ENCODE measurements at places on chromosomes 11 and 22.

- no peak for DNase-seq
Measured at GRCh38 chr11:125175166-125175565, 10.6 kb downstream of the PKNOX2 start.

DNA sequence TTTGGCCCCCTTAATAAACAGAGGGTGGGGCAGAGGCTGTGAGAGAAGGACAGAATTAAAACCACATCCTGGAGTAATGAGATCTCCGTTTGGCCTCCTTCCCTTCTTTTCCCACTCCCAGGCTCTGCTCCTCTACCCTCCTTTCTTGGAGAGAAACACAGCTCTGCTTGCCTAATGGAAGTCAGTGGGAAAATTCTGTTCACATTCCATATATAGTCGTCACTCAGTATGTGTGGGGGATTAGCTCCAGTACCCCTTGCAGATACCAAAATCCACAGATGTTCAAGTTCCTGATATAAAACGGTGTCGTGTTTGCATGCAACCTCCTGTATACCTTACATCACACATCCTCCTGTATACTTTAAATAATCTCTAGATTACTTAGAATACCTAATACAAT is 37.6 kb upstream of the THY1 start:
- no peak for DNase-seq

- DNase-seq, result no peak
Measured at GRCh38 chr11:79095424-79095823, 345.4 kb downstream of the TENM4 start.

- DNase-seq, result peak; percentile 33
Measured at GRCh38 chr11:8168485-8169257, at the start of gene RIC3. RIC3 (minus strand) TSS chr11:8169025; CDS start chr11:8168989, 36 bp downstream.

GRCh38 chr11:130585545-130585944 is 137.1 kb downstream of the ADAMTS15 start:
- no peak for DNase-seq

DNA sequence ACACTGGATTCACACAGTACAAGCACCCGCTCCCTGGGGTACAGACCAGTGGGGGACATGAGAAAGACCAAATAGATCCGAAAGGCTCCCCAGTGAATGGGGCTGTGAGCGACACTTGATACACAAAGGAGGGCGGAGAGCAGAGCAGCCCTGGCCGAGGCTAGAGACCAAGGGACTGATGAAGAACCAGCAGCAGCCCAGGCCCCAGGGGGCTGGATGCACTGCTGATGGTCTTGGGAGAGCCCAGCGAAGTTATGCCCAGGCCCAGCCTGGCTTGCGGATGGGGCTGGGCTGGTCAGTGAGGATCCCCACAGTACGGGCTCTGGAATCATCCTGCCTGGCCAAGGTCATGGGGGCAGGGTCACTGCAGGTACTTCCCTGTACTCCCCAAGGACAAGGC is 23.2 kb downstream of the ARHGAP1 start:
- no peak for DNase-seq

GRCh38 chr11:75280227-75280701 is 39.7 kb downstream of the TPBGL start:
- peak; percentile 38 for DNase-seq
